OCI-M1 (cell line): ENCODE measurements at places on chromosomes 1 and 21.

DNA sequence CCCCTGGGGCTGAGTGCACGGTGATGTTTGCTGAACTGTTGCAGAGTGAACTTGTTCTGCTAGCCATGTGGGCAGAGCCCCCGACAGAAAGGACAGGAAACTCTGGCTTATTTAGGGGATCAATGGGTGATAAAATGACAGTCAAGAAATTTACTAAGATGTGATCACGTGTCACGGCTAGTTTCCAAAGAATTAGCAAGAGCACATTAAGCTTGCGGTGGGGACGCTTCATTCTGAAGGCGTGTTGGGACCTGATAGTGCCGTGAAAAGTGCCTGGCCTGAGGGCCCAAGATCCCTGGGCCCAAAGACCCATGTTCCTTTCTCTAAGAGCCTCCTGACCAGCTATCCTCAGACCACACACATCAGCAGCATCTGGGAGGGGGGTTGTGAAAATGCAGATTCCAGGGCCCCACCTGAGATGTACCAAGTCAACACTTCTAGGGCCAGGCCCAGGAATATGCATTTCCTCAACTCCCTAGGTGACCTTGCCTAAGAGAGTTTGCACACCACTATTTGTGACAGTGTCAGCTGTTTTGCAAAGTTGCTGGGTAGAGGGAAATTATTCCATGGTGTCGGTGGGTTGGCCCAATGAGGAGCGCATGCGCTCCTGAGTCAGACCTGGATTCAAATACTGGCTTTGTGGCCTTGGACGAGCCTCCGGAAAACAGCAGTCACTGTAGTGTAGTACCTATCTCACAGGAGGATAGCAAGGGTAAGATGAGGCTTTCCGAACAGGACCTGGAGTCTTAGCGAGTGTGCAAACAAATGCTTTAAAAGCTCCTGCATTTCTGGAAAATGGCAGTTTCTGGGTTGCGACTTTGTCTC, 77.5 kb downstream of the SPSB1 start:
- DNase-seq = no peak

GRCh38 chr1:112239683-112240330, 156.2 kb upstream of the CTTNBP2NL start:
- no peak for DNase-seq

- DNase-seq = no peak
These were observed 48.2 kb downstream of the NTPCR start for GRCh38 chr1:232998646-232999045.

DNA sequence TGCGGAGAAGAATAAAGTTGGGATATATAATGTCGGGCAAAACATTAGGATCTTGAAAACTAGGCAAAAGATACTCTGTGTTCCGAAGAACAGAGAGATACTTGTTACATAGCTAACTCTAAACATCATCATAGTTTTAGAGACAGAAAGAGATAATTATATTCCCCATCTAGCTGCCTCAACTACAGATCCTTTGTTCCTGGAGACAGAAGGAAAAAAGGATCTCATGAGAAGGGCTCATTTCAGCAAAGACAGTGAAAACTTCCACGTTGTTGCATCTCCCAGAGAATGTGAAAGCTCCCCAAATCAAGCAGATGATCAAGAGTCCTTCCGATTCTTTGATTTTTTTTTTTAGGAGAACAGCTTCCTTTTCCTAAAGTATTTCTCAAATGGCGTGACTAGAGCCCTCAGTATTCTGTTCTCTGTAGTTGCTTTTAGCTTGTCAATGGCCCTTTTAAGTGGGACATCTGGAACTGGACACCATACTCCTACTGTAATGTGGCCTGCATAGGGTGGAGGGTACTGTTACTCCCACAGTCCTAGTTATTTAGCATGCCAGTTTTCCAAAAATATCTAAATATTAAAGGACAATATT, 1048.2 kb downstream of the TTLL7 start:
- no peak for DNase-seq

GRCh38 chr1:147600119-147601111, 59.1 kb downstream of the BCL9 start:
- DNase-seq = no peak

GRCh38 chr21:35989138-35989735, 71.1 kb downstream of the SETD4 start:
- no peak for DNase-seq

DNA sequence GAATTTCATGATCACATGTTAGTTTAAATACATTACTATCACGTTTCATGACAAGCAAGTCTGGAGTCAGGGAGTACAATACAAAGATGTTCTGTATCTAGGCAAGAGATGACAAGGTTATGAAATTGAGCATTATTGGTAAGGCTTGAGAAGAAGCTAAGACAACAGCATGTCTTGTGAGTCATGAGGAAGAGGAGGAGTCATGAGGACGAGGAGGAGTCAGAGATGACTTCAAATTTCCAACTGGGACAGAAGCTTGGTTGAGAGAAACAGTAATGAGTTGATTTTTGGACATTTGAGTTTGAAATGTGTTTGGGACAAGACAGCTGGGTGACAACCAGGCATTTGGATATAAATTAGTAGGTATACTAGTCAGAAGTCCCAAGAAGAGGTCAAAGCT, 4.3 kb upstream of the UBE2U start:
- no peak for DNase-seq

- DNase-seq = peak; percentile 65
These were observed 501.9 kb upstream of the C1orf87 start for GRCh38 chr1:60575326-60575977.

DNA sequence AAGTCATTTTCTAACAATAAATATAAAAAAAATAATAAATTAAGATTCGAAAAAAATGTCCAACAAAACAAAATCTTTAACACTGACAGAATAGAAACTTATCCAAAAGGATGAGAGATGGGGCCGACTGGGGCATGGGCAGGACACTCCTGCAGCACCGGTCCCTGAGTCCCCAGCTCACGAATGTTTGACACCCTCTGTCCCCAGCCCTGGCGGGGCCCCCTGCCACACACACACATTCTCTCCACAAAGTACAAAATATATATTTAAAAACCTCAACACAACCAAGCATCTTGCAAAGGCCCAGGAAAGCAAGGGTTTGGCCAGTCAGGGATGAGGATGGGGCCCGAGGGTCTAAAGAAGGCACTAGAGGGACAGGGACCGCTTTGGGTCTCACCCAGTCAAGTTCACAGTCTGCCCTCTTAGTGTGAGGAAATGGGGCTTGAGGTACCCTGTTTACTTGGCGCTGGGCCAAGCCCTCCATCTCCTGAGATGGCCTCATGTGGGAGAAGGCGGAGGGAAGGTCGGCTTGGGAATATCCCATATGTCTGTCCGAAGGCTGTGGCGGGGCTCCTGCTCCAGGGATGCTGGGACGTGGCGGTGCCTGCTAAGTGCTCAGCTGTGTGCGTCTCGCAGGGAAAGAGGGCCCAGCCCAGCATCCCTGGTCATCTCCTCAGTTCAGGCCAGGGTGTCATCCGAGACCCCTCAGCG, 31.3 kb downstream of the EPHA2 start:
- DNase-seq = no peak

GRCh38 chr1:168760241-168760640, 31.2 kb upstream of the DPT start:
- DNase-seq = no peak

GRCh38 chr1:243628476-243628907, 221.6 kb downstream of the AKT3 start:
- DNase-seq = no peak

GRCh38 chr1:160028426-160028825, 3.4 kb downstream of the PIGM start:
- DNase-seq = no peak

- DNase-seq = no peak
These were observed 60.1 kb upstream of the ASB17 start for GRCh38 chr1:75992312-75992711.

- DNase-seq = peak; percentile 14
These were observed 63.6 kb downstream of the CLIC6 start for GRCh38 chr21:34732388-34732821.

- no peak for DNase-seq
These were observed 48.2 kb upstream of the DNASE2B start for GRCh38 chr1:84350104-84350503.

GRCh38 chr1:47850451-47850850, 146.7 kb downstream of the TRABD2B start:
- no peak for DNase-seq

DNA sequence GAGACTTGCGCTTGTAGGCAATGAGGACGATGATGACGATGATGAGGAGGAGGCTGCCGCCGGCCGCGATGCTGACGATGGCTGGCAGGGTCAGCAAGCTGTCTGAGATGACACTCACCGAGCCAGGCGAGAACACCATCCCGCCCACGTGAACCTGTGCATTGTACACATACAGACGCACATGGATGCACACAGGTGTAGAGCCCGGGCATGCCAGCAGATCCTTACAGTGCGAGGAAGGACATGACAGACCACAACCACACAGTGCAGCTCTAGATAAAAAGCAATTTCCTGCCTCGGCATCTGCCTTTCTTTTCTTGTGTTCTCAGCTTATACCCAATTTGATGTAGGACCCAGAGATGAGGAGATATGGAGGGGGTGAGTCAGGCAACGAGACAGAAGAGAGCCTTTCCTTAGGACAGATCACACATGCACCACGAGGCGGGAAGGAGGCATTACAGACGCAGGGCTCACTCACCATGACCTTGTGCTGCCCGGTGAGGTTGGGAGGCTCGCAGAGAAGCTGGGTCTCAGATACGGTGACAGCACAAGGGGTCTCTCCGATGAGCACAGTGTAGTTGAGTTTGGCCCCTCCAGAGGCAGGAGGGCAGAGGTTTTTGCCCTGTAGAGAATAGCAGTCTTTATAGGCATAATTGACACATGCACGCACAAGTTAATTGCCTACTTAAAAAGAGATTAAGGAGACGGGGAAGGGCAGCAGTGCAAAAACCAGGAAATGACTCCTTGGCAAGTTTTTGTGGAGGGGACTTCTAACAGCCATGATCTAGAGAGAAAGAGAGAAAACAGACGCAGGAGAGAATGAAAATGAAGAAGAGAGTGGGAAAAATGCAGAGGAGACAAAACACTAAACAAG, 133.9 kb upstream of the CD34 start:
- no peak for DNase-seq

DNA sequence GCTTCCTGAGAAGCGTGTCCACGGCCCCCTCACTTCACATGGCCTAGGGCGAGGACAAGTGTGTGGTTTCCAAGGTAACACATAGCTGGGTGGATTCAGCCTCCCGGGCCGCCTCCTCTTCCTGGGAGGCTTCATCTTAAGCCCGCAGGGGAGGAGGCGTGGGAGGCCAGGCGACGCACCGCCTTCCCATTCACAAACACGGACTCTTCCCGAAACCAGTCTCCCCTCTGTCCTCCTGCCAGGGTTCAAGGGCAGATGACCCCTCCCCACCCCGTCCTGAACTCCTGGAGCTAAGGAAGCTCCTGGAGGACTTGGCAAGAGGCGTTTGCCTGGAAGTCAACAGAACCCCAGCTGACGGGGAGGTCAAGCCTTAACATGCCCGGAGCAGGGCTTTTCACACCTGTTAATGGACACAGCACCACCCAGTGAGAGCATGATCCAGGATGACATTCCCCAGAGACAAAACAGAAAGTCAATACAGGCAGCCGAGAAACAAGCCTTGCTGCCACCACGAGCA, 56.7 kb downstream of the KCNN3 start:
- DNase-seq = no peak

GRCh38 chr1:40785446-40785845, 1.9 kb downstream of the KCNQ4 start:
- DNase-seq = no peak

- DNase-seq = peak; percentile 19
These were observed 27.8 kb downstream of the UCK2 start for GRCh38 chr1:165855010-165855838.

DNA sequence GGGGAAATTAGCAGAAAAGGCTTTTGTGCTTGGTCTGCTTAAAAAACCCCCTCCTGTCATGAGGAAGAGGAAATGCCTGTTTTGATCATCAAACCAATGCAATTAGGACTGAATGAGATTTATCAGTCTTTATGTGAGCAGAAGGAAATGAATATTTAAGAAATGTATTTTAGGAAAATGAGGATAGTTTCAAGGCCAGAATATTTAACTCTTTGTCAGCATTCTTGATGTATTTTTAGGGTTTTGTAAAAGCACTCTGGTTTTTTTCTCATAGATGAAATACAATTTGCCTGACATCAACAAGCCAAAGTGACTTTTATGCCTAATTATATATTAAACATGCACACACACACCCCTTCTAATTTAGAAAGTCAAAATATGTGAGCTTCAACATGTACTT, 213.8 kb downstream of the GRIK1 start:
- peak; percentile 15 for DNase-seq

- DNase-seq = no peak
These were observed 40.8 kb upstream of the LRRC3 start for GRCh38 chr21:44414291-44415072.

DNA sequence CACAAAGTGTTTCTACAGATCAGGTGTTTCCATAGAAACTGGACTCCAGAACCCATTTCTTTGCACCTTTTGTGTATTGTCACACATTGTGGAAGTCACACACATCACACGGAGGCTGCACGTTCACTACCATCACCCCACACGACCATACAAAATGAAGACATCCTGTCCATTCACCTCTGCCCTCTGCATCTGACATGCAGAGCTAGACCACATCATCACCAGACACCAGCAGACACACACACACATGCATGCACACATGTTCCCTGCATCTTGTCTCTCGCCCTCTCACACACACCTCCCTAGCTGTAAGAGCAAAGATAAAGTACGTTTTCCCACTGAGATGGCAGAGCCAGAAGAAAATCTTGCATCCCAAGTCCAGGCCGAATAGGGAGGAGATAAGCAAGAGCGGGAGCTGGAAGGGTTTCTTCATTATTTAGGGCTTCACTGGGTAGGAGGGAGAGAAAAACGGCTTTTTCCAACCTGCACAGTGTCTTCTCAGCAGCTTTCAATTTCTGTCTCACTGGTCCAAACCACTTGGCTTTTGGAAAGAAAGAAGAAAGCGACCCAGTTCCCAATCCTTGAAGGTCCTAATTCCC, 709 bp downstream of the PRELP start:
- no peak for DNase-seq

- DNase-seq = no peak
These were observed 23.7 kb upstream of the TNFRSF1B start for GRCh38 chr1:12142891-12143630.

DNA sequence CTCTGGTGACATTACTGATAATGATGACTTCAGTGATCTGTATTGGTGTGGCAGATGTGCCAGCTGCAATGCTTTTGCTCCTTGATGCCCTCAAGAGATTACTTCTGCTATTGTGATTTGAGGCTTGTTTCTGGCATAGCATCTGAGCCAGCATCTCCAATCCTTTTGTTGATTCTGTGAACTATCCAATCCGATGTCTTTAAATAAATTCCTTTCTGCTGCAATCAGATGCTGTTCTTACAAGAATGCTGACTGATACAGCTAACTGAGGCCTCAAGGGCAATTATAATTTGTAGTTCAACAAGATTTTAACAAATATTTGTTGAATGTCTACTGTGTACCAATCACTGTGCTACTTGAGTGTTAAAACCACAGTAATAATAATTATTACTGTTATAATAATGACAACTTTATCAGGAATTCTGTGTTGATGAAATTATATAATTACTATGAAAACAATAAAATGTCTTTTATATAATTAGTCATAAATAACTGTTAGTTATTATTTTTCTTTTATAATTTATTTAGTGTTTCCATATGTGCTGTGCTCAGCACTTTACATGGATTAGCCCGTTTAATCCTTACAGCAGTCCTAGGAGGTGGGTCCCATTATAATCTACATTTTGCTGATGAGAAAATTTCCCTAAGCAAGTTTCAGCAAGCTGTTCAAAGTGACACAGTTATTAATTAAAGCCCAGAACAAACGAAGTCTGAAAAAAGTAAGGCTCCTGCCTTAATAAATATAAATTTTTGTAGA, 308.2 kb downstream of the BRINP3 start:
- DNase-seq = no peak

- no peak for DNase-seq
These were observed 20.9 kb upstream of the GPR161 start for GRCh38 chr1:168157638-168158037.
